AG08396 (cell line): ENCODE measurements at places on chromosomes 12 and 14.

- DNase-seq: no peak
Measured at GRCh38 chr14:95623195-95623594, 63.0 kb upstream of the TCL1B start.

DNA sequence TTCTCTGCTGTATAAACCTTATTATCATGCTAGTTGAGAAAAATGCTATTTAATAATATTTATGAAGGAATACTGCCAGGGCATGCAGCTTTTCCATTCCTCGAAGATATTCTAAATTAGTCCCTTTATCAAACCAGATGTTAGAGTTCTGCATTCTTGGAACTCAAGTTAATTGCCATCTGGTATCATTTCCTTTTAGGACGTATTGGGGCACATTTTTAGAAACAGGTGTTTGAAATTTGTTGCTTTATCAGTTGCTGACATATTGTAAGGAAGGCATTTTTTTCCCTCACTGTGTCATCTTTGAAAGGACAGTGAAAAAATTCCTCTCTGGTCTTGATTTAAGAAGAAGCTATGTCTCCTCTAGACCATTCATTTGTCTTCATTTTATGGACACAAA is 471.2 kb upstream of the PRICKLE1 start:
- no peak for DNase-seq

DNA sequence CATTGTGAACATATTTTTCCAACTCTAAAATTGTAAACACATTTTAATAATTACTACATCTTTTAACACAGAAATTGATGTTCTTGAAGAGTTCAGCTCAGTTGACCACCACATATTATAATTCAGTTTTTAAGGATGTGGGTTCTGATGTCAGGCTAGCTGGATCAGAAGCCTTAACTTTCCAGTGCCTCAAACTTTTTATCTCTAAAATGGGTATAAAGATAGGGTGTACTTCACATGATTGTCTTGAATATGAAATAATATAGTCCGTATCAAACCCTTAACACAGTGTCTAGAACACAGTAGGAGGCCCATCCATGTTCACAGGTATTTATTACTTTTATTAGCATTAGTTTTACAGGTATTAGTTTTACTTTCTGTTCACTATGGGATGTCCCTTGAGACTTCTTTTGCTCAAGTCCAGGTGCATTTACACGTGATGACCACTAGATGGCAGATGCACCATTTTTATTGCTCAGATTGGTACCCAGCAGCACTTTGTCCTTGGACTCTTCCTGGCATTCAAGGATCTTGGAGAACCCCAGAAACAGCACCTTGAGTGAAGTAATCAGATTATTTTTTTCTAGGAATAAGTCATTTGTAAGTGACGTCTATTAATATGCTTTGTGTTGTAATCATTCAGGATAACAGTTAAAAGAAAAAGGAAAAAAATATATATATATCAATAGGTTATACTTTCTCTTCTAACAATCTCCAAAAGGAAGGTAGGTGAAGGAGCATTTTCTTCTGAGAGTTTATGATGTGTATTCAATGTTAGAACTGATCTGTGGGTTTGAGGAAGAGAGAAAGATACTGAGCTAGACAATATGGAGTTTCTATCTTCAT is 580.2 kb downstream of the ETNK1 start:
- peak; percentile 55 for DNase-seq

GRCh38 chr12:47818467-47819137 is 1.1 kb downstream of the HDAC7 start:
- peak; percentile 57 for DNase-seq

- no peak for DNase-seq
Measured at GRCh38 chr14:51310505-51310944, 70.5 kb downstream of the TMX1 start.

DNA sequence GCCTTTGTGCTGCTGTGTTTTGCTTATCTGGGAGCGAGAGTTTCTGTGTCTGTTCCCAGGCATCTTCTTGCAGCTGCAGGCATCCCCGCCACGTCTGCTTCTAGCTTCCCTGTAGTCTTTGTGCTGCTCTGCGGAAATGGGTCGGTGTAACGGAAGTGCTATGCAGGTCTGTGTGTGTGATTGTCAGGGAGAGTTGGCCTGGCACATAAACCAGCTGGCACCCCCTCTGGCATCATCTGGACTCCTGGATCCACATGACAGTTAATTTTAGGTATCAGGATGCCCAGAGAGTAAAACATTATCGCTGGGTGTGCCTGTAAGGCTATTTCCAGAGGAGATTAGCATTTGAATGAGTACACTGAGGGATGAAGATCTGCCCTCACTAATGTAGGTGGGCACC is 9.4 kb upstream of the OASL start:
- DNase-seq: no peak
